ENCODE measurements at places on chromosomes 5 and 9. TPM values are rescaled to one million over a fixed set of nuclear protein-coding genes. Genes with fewer than 3 reads are reported as not detected.
A peak's percentile ranks its signal among the peaks of the same experiment; 100 is the strongest.

Gene FGF18
- 1.9 TPM for total RNA-seq

DNA sequence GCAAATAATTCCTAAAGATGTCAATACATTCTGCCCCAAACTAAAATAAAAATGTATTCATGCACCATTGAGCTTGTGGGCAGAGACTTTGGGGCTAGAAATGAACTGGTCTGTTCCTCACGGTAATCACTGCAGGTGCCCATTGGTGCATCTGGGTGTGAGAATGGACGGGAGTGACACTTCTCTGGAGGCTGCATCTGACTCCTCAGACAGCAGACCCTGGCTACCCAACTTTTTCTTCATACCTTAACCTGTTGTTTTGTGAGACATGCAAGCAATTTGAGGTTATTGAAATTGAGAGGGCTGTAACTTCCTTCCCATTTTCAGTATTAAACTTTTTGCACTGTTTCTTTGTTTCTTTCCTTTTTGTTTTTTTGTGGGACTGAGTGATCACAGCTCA is 333.4 kb downstream of the ICE1 start:
- no peak for DNase-seq

Gene MYOZ3
- 1.7 TPM for total RNA-seq

- no peak for DNase-seq
Measured at GRCh38 chr9:13491493-13492424, 212.3 kb upstream of the MPDZ start.

GRCh38 chr9:121577166-121577565 is 74.3 kb upstream of the DAB2IP start:
- DNase-seq: no peak

DNA sequence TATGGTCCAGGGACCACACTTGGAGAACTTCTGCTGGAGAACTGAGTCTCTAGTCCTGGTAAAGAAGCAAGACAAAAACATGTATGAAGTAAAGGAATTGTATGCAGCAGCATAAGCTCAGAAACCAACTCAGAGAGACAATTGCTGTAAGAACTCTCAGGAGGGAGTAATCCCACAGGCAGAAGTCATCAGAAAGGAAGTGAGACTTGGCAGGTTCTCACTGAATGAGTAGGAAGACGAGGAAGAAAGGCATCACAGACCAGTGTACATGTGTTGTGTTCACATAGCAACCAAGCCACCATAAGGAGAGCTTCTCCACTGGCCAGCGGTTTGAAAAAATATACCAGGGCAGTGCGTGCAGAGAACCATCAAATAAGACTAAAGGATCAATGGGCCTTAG is 57.9 kb upstream of the FST start:
- DNase-seq: no peak

- DNase-seq: no peak
Measured at GRCh38 chr5:80234116-80234948, 21.5 kb downstream of the SERINC5 start.

- DNase-seq: no peak
Measured at GRCh38 chr5:132489871-132490483, 596 bp downstream of the IRF1 start.

Gene SFXN1
- total RNA-seq: 27.4 TPM

GRCh38 chr9:16136961-16137360 is 584.1 kb downstream of the CCDC171 start:
- no peak for DNase-seq

GRCh38 chr9:73146111-73146815 is 5.4 kb upstream of the ANXA1 start:
- DNase-seq: no peak

DNA sequence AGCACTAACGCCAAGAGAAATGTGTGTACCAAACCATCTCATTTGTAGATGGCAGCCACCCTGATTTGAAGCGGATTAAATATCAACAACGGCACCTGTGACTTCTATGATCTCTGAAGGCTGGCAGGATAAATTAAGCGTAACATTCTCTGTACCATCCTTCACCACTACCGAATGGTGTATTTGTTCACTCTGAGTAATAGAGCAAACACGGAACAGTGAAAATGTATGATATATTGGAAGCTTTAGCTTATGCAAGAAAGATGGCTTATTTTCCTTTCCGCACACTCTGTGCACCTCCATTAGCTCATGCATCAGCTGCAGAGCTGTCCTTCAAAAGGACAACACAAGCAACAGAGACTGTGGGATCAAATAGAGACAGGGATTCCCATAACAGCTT is 431.1 kb downstream of the PRELID2 start:
- DNase-seq: no peak

- no peak for DNase-seq
Measured at GRCh38 chr9:70924380-70924779, 197.0 kb downstream of the TRPM3 start.

GRCh38 chr5:142972064-142972570 is 201.9 kb downstream of the ARHGAP26 start:
- DNase-seq: no peak

GRCh38 chr5:159511570-159511969 is 181.3 kb upstream of the IL12B start:
- no peak for DNase-seq

Gene CMYA5
- total RNA-seq: 4.2 TPM

Gene NTNG2
- total RNA-seq: 1.9 TPM

GRCh38 chr9:84615544-84615943 is 54.0 kb upstream of the NTRK2 start:
- DNase-seq: no peak

DNA sequence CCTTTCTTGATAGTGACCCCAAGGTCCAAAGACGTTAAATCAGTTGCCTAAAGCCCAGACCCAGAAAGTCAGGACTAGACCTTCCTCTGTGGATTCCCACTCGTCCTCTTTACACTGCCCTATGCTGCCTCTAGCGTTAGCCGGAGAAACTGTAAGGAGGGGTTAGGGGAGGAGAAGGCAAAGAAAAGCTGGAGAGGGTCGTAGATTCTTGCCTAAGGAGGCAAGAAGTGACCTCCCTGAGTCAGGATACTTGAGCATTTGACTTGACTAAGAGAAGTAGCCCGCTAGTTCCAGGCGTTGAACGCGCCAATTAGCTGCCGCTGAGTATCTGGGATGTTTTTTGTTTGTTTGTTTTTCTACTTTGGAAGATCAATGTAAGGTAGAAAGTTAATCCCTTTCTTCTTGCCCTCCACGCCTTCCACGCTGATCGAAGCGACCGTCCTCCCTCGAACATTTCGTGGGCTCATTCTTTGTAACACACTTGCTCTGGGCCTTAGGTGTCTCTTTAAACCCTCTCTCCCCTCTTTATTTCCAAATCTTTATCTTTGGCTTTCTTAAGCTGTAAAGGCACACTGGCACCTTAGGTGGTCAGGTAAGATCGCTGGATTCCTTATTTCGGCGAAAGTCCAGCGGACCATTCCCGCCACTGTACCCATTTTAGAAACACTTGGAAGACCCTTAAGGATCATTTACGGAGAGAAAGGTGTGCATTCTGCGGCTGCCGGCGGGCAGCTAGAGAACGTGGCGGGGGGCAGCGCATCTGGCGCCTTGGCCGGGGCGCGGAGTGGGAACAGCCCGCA is 5.1 kb upstream of the RGMB start:
- DNase-seq: peak; percentile 33

DNA sequence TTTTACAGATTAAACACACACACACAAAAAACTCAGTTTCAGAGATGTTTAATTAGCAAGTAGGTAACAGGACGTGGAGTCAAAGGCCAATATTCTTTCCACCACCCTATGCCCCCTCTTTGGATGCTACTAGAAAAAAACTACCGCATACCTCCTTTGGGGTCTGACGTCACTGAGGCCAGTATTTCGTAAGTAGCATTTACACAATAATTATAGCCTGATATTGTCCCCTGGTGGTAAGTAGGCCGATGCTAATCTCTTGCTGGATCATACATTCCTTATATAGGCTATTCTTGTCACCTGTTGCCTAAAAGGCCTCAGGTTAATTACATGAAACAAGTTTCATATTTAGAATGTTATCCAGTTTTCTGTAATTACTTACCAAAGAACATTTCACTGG is 21.0 kb upstream of the SMARCA2 start:
- DNase-seq: no peak

- DNase-seq: no peak
Measured at GRCh38 chr9:125049212-125050049, 93.9 kb downstream of the SCAI start.

GRCh38 chr5:124575725-124576124 is 170.7 kb downstream of the ZNF608 start:
- no peak for DNase-seq

Gene ACSL6
- 1.4 TPM for total RNA-seq

Gene TMEM174
- not detected for total RNA-seq

DNA sequence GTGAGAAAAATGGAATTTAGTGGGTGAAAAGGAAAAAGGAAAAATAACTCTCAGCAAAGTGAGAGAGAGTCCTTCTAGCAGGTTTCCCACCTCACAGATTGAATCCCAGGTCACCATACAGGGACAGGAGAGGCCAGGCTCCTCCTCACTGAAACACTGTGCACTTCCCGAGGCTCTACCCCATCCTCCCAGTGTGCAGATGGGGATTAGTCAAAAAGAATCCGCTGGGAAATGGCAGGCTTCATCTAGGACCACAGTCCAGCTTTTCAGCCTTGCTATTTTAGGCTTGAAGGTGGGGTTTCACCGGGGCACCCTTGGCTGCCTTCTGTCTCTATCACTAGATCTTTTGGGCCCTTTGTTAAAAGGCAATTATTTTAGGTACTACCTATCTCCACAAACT is 47.8 kb downstream of the YIPF5 start:
- no peak for DNase-seq
